Stimulated activated CD4-positive, alpha-beta T cell treated with anti-CD3 and anti-CD28 coated beads, Interleukin-4, amount 100 ng/mL, for 48 hours (primary cell): ENCODE measurements at places on chromosomes 5 and 9.
A peak's percentile ranks its signal among the peaks of the same experiment; 100 is the strongest.

GRCh38 chr5:66281294-66281693, 137.2 kb downstream of the SREK1 start:
- DNase-seq, result no peak

DNA sequence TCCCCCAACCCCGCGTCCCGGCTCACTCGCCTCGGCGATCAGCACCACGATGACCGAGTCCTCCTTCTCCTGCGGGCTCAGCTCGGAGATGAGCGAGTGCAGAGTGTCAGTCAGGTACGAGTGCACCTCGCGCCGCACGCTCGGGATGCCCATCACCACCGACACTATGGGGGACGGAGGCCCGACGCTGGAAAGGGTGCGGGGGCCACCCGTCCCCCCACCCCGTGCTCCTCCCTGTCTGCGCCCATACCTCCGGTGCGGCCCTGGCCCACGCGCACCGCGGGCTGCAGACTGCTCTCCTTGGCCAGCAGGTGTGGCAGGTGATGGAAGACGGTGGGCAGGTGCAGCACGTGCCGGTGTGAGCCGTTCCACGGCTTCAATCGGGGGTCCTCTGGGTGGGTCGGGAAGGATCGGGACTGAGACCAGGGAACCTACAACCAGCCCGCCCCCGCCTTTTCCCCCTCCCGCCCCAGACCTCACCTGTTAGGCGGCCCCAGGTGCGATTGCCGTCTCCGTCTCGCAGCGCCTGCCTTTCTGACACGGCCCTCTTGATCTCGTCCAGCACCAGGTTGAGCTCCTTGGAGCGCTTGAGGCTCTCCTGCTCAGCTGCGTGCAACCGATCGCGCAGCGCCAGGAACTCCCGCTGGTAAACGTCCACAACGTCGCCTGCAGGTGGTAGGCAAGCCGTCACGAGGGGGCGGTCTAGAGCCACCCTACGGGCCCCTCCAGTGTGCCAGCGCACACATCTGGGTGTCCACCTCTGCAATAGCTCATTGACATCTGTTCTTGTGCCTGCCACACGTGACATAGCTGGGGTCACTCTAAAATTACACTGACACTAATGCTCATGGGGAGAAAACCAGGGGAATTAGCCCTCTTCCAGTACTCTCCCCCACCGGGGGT, 5.1 kb downstream of the MGAT4B start:
- peak; percentile 83 for DNase-seq

DNA sequence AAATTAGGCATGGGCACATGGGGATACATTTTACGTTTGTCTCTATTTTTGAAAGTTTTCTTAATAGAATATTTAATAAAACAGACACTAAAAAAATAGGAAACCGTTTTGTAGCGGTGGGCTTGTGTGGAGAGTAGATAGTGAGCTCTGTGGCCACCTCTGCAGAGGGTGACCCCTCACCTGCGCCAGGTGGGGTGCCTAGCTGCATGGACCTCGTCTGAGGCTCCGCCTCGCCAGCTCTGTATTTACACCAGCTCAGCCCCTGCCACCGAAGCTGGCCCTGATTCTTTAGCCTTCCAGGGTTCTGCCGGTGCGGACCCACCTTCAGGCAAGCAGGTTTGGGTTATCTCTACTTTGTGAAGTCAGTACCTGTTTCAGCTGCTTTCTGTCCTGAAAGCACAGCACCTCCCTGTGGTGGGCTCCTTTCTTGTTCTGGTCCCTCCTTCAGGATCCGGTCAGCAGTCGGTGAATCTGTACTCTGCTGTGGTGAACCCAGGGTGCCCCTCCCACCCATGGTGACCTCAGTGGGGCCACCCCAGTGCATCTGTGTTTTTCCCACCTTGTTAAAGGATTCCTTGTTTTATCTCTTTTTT, 105.2 kb upstream of the CACNA1B start:
- DNase-seq, result no peak

- no peak for DNase-seq
Measured at GRCh38 chr9:11537566-11537965, 924.8 kb upstream of the PTPRD start.

GRCh38 chr9:32306006-32306405, 78.4 kb upstream of the ACO1 start:
- no peak for DNase-seq

GRCh38 chr5:137735555-137736284, at the start of gene KLHL3:
KLHL3 (minus strand) TSS chr5:137736089; CDS start chr5:137735646, 443 bp downstream.
- no peak for DNase-seq

GRCh38 chr9:124222918-124223720, 34.6 kb upstream of the NEK6 start:
- DNase-seq, result no peak

DNA sequence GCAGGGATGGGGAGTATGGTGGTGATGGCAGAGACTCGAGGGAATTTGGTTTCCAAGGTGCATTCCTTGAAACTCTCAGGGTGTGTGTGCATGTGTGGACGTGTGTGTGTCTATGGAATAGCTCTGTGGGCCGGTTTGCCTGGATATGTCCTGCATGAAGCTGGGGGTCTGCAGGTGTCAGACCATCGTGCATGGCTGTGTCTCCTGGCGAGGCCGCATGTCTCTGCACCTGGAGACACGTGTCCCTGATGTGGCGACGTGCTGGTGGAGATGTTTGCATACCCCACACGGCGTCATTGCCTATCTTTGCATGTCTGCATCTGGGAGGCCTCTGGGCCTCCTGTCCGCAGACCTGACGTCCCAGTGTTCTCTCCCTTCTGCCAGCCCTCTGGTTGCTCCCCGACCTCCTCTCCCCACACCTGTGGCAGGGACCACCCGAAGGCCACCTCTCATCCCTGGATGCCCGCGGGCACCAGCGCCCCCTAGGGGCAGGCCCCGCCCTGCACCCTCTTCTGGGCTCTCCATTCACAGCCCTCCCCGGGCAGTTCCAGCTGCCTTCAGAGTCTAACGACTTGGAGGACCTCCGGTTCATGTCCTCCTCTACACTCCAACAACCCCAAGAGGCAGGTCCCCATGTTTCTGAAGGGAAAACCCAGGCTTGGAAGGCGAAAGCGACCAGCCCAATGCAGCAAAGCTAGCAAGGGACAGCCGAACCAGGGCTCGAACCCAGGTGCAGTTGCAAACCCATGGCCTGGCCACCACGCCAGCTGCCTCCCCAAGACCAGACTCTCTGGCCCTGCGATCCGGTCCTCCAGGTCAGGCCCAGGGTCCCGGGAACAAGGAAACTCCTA, 88.6 kb downstream of the LMX1B start:
- peak; percentile 47 for DNase-seq
